ENCODE measurements at places on chromosomes 3 and 15. TPM values are rescaled to one million over a fixed set of nuclear protein-coding genes. Genes with fewer than 3 reads are reported as not detected.

- H3K4me1 ChIP-seq, result peaks cover 9% of the 10 kb centered on the region
- H3K36me3 ChIP-seq, result no peaks in the 10 kb centered on the region
- no peak overlapping the region for H3K27ac ChIP-seq
- no peak overlapping the region for H3K4me3 ChIP-seq
Observed at GRCh38 chr15:62071711-62072308, 5.0 kb downstream of the C2CD4A start.

DNA sequence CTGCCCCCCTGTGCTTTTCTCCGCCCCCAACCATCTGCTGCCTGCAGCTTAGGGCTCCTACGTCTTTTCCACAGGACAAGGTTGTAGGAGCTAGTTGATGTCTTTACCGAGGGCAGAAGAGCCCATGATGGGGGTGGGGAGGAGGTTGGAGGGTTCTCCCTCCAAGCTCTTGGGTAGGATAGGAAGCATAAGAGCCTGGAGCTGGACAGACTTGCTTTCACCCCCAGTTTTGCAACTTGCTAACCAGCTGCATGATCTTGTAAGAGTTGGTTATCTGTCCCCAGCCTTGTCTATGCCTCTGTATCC, 856 bp downstream of the ABCF3 start:
- H3K36me3 ChIP-seq, result peaks cover 83% of the 10 kb centered on the region
- no peak for DNase-seq
- peak overlapping the region; percentile 84 for H3K27ac ChIP-seq
- H3K4me1 ChIP-seq, result peaks cover 32% of the 10 kb centered on the region

The ZWILCH gene
- 32.8 TPM for polyA plus RNA-seq

The PLCD1 gene
- 116 TPM for polyA plus RNA-seq
